IMR-90 (cell line): ENCODE measurements at places on chromosomes 11 and 22.

- peak; percentile 48 for DNase-seq
Measured at GRCh38 chr11:121249039-121249663, 43.4 kb upstream of the SC5D start.

GRCh38 chr11:93512949-93513667 is 30.1 kb downstream of the SMCO4 start:
- DNase-seq = no peak

DNA sequence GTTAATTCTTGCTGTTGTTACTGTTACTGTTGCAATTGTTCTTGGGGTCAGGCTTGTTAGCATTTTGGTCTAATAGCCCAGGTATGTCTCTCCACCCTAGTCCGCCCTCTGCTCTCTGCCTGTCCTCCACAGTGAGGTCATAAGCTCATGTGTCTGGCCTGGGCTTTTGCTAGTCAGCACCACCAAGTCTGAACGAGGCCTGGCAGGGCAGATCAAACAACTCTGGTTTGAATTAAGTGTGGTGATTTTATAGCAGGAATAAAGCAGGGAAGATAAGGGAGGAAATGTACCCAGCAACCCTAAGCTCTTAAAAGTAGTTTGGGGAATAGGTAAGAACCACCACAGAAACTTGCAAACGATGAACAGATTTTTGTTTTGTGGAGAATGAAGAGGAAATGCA is 98.7 kb downstream of the ABTB2 start:
- no peak for DNase-seq

DNA sequence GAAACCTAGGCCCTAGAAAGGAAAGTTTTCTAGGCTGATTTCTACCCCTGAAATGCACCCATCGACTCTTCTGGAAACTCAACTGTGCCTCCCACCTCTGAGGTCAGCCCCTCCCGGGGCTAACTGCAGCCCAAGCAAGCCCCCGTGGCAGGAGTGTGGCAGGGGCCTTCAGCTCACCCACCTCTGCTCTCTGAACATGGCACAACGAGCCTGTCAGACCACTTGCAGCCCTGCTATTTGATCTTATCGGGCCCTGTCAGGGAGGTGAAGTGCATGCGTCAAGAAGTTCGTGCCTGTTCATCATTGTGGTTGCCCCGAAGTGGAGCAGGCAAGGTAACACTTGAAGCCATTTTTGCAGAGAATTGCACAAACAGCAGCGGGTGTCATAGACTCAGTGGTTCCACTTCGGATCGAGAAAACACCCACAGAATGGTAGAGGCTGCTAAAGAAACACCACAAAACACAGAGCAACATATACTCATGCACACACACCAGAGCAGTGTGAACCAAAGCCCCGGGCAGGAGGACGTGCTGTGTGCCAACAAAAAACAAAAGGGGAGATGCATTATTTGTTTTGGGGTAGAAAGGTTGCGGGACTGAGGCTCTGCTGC is 262.7 kb downstream of the ETS1 start:
- no peak for DNase-seq

DNA sequence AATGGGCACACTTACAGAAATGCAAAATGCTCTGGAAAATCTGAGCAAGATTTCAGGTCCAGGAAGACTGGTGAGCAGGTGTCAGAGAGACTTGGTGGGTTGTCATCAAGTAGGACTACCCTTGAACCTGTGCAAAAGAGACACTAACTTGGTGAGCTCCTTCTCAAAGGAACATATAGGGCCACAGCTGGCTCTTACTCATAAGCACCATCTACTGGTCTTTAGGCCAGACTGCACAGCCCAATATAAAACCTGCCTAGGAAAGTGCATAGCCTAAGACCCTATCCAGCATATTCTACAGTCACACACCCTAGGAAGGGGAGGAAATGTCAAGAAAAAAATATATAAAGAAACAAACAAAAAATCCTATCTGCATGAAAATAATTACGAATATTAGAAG is 18.2 kb upstream of the OR10W1 start:
- DNase-seq = peak; percentile 60
